HS-5 (cell line): ENCODE measurements at places on chromosomes 1 and 21.

DNA sequence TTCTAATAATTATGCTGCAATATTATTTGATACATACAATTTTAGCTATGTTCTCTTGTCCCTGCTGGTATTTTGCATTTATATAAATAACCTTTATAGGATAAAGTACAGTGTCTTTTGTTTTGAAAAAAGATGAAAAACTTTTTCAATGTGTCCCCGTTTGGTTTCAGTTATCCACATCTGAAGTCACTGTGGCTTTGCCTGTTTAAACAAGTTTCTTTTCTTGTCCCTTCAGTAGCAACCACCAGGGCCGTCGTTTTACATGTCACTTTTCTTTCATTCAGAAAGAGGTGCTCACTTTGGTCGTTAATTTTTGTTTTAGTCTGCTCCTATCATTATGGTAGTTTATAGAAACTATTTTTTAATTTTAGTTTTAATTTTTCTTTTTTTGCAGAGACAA lies 41.4 kb downstream of the RABGAP1L start:
- DNase-seq = no peak

DNA sequence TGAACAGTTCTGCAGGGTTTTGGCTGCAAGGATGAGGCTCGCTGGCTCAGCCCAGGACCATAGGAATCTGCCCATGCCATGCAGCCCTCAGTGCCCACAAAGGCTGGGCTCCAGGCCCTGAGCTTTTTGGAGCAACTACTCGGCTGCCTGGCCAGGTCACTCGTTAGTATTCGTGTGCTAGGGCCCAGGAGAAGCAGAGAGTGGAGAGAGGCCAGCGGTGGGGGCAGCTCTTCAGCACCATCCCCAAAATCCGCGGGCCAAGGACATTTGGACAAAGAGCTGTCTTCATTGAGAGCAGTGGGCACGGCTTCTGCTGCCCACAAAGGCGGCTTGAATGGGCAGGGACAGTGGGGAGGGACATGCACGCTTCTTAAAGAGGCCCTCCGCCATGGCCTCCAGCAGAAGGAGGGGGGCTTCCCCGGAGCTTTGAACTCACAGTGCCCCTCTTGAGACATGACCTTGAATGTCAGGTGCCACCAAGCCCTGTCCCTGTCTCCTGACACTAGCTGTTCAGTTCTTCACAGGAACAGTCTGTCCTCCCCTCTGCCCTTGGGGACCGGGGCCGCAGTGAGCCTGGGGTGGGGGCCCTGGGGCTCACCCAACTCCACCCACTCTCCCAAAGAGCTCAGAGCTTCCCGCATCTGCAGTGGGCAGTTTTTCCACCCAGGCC lies 106.1 kb upstream of the ARHGEF16 start:
- DNase-seq = no peak

DNA sequence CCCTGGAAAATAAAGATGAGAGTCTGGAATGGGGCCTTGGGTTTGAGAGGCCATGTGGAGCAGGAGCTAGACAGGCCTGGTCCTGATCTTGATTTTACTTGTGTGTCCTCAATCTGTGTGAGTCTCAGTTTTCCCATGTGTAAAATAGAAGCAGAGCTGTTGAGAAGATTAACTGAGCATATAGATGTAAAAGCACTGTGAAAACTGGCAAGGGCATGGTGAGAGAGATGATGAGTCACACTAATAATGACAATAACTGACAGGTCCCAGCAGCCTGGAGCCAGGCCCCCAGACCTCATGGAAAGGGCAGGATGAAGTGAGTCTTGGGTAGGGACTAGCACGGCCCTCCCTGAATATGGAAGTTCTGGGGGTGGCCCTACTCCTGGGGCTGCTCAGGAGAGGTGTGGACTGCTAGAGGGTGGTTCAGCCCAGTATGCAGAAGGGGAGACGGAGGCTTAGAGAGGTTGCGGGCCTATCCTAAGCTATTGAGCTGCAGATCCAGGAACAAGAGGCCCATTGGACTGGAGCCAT lies 2.8 kb upstream of the AHDC1 start:
- DNase-seq = no peak

GRCh38 chr1:116154536-116154935 lies 43.3 kb downstream of the MAB21L3 start:
- DNase-seq = no peak

DNA sequence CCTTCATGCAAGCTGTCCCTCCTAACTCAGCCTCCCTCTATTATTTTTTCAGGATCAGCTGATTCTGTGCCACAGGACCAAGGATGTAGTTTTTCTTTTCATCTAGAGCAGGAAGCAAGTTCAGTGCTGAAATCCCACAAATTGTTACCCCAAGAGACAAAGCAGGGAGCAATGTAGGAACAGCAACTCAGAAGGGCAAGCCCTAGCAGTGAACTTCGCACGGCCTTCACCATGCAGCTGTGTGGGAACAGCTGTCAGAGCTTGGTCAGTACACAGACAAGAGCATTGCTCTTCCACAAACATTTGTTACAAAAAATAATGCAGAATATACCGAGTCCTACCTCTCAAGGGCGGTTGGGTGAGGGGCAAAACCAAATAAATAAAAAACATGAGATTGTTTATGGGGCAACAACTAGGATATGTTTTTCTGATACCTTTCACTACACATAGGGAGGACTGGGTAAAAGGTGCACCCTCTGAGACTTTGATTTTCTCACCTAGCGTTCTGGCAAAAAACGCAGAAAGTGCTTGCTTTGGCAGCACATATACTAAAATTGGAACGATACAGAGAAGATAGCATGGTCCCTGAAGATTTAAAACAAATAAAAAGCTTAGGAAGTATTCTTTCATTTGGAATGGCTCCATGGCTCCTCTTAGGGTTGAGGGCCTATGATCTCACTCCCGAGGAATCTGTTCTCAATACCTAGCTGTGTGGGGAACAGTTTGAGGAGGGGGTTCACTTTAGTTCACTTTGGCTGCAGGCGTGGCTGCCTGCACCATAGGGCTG lies 37.1 kb upstream of the ANGPTL7 start:
- no peak for DNase-seq

DNA sequence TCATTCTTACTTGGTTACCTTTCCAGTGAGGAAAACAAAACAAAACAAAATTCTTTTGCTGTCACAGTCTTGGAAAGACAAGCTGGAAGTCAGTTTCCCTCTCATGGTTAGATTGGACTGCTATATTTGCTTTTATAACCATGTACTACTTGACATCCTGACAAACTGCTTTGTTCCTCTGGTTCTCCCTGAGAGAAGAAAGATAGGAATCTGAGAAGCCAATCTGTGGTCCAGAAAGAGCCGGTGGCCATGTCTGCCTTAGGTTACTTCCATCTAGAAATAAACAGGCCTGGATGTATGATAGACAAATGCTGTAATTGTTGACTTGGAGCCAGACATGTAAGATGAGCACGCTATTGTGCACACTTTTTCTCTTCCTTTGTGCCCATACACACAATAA lies 330.0 kb downstream of the BRINP3 start:
- DNase-seq = no peak

- DNase-seq = no peak
These were observed 110.9 kb downstream of the TOMM20 start for GRCh38 chr1:235017719-235018118.
